ENCODE measurements at places on chromosomes 6 and 20. TPM values are rescaled to one million over a fixed set of nuclear protein-coding genes. Genes with fewer than 3 reads are reported as not detected.

FNDC11 gene
- 1.0 TPM for total RNA-seq

ARMH2 gene
- not detected for total RNA-seq

TTBK1 gene
- total RNA-seq: 4.6 TPM

SLC17A9 gene
- 4.6 TPM for total RNA-seq

MAS1 gene
- total RNA-seq: 0.05 TPM

SNRPB gene
- 85.3 TPM for total RNA-seq

RBPJL gene
- not detected for total RNA-seq

CST2 gene
- total RNA-seq: not detected

CCN2 gene
- 93.1 TPM for total RNA-seq

VIP gene
- total RNA-seq: 0.77 TPM

SLCO4A1 gene
- 8.0 TPM for total RNA-seq
